ENCODE measurements at places on chromosomes 6 and 20.

- DNase-seq: no peak
Observed at GRCh38 chr6:113092795-113093194, 745.7 kb downstream of the RFPL4B start.

GRCh38 chr6:2245877-2246863, 765 bp upstream of the GMDS start:
- peak; percentile 77 for DNase-seq

DNA sequence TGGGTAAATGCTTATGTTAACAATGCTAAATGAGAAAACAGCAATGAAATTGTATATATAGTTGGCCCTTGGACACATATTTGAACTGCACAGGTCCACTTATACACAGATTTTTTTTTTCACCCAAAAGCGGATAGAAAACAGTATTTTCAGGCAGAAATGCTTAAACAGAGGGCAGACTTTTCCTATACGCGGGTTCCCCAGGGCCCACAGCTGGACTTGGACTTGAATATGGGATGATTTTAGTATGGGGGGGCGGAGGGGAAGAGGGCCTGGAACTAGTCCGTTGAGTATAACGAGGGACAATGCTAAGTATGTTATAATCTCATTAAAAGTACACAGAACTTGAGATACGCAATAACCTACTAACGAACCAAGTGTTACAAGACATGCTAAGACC, 1.1 kb upstream of the PRSS35 start:
- DNase-seq: no peak

DNA sequence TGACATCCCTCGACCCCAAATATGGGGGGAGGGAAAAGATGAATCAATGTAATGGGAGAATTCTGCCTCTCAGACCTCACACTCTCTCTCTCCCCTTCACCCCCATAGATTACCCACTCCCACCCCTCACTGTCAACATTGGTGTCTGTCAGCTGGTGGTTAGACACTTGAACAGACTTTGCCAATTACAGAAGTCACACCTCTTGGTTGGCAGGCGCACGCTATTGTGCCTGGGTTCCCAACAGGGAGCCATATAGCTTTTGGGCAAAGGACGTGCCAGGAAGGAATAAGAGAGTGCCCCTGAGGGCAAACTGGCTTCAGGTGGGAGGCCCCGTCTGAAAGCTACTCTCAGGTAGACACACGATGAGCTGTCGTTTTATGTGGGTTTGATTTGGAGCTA, 54.1 kb upstream of the FYN start:
- DNase-seq: no peak

- DNase-seq: no peak
Observed at GRCh38 chr6:25872814-25873213, 1.2 kb downstream of the SLC17A3 start.

DNA sequence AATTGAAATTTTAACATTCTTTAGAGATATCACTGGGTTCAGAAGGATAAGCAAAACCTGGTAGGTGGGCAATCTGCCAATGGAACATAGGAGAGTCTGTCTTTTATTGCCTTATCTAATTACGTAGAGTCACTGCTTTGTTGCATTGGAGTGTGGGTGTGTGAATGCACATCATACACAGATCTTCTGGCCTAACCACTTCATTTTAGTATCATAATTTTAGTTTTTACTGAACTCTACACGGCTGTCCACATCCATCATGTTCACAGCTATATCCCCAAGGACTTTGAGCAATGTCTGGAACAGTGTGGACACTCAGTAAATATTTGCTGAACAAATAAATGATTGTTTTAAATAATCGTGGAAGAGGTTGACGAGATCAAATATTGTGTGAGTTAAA, 104.6 kb upstream of the AKIRIN2 start:
- no peak for DNase-seq

- no peak for DNase-seq
Observed at GRCh38 chr6:127146932-127147331, 28.5 kb downstream of the RSPO3 start.

- DNase-seq: no peak
Observed at GRCh38 chr6:67880939-67881705, 754.0 kb upstream of the ADGRB3 start.

- no peak for DNase-seq
Observed at GRCh38 chr6:53397283-53397682, 48.5 kb upstream of the ELOVL5 start.

- DNase-seq: no peak
Observed at GRCh38 chr6:123769431-123769830, 34.2 kb upstream of the NKAIN2 start.

DNA sequence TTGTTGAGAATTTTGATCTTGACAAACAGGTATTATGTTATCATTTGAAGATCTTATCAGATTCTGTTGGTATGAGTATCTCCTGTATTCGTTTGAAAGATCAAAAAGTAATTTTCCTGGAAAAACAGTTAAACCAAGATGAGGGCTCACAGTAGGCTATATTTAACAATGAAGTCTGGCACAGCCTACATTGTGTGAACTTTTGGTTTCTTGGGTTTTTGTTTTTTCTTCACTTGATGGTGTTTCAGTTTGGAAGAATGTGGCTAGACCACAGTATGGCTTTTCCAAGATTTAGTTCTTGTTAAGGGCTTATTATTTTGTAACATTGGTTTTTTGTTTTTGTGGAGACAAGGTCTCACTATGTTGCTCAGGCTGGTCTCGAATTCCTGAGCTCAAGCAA, 306.4 kb downstream of the CDKAL1 start:
- DNase-seq: no peak

DNA sequence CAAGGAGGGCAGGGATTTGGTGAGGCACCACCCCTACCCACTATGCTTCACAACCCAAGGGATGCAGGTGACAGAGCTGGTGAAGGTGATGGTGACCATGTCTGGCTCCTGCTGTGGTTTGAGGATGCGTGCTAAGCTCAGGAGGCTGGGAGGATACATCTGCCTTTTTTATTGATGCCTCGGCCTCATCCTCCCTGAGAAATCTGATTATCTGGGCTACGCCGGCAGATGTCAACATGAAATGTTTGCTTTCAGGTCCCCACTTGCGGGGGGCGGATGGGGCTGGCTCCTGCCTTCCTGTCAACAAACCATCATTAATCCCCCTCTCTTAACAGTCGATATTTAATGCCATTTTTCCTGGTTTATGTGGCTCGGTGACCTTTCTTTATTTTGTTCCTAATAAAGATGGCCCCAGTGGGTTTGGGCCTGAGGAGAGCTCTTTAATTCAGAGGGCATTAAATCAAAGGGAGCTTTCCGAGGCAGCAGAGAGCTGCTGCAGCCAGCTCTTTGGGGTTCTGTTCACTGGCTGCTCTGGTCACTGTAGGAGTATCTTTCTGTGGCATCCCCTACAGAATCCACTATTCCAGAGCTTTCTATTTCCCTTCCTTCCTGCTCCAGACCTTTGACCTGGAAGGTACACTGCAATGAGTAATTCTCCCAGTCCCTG, 33.5 kb upstream of the LRFN2 start:
- DNase-seq: peak; percentile 89

DNA sequence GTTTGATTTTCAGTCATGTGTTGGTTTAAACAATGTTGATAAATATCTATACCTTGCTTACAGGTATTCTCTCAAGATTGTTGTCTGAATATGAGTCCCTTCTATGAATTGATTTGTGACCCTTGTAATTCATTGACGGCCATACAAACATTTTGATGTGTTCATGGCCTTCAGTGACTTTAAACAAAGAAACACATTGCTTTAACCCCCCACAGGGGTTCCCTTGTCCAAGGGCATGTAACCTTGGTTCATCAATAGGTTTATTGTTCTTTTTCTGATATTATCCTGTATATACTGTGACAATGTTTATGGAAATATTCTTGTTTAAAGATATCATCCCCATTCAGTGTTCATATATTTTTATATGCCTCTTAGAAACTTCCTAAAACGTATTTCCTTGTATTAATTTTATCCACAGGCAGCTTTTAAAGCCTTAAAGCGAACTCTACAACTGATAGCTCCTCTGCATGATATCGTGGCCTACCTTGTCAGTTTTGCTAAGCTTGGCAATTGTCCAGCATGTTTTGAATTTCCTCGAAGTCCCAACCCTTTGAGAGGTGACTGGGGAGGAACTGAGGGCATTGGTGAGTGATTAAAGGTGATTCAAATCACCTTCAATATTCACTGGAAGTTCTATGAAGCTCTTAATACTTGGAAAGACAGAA, 87.0 kb downstream of the CD164 start:
- no peak for DNase-seq

Data from WERI-Rb-1 (cell line).